ENCODE measurements at places on chromosomes 6 and 20. TPM values are rescaled to one million over a fixed set of nuclear protein-coding genes. Genes with fewer than 3 reads are reported as not detected.

The TP53TG5 gene
- 0.16 TPM for polyA plus RNA-seq

DNA sequence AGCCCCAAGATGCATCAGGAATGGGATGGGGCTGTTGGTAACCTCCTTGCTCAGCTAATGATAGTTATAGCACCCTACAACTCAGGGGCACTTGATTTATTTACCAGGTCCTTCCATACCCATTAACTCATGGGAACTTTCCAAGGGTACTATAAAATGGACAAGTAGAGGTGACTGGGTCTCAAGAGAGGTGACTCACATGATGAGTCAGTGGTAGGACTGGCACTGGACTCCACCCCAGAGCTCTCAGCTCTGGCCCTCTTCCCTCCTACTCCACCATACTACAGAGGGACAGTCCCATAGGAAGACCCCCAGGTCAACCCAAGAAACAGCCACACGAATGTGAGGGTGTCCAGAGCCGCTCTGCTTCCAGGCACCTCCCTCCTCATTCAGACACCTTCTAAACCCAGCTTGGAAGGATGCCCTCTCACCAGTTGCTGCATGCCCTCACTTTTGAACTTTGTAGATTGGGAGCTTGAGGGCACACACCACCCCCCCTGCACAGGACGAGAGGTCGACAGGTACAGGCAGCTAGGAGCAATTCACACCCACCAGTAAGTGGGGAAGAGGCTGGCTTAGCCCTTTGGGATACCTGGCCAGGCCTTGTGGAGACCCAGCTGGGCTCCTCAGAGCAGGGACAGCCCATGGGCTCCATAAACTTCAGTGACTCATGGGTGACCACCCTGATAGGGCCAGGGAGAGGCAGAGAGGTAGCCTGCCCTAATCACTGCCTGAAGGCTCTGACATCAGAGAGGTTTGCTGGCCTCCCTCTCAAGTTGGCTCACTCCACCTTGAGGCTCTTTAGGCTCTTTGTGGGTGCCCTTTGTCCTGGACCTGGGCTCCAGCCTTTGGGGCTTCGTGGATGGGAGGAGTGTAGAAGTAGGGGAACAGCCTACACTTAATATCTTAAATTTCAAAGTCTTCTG, 81.6 kb upstream of the MLN start:
- no peak overlapping the region for H3K27ac ChIP-seq
- H3K27me3 ChIP-seq = no peaks in the 10 kb centered on the region
- H3K4me3 ChIP-seq = no peak overlapping the region
- no peaks in the 10 kb centered on the region for H3K36me3 ChIP-seq
- peak; percentile 27 for DNase-seq

GRCh38 chr6:14985366-14985765, 260.5 kb upstream of the JARID2 start:
- H3K4me1 ChIP-seq = peaks cover 16% of the 10 kb centered on the region
- no peak overlapping the region for H3K4me3 ChIP-seq
- H3K36me3 ChIP-seq = no peaks in the 10 kb centered on the region
- no peaks in the 10 kb centered on the region for H3K27me3 ChIP-seq

The BPIFB4 gene
- not detected for polyA plus RNA-seq

GRCh38 chr20:32968478-32969241, 35.6 kb downstream of the SUN5 start:
- H3K27ac ChIP-seq = no peak overlapping the region
- DNase-seq = no peak
- H3K4me3 ChIP-seq = no peak overlapping the region
- H3K4me1 ChIP-seq = no peaks in the 10 kb centered on the region
- no peaks in the 10 kb centered on the region for H3K36me3 ChIP-seq

DNA sequence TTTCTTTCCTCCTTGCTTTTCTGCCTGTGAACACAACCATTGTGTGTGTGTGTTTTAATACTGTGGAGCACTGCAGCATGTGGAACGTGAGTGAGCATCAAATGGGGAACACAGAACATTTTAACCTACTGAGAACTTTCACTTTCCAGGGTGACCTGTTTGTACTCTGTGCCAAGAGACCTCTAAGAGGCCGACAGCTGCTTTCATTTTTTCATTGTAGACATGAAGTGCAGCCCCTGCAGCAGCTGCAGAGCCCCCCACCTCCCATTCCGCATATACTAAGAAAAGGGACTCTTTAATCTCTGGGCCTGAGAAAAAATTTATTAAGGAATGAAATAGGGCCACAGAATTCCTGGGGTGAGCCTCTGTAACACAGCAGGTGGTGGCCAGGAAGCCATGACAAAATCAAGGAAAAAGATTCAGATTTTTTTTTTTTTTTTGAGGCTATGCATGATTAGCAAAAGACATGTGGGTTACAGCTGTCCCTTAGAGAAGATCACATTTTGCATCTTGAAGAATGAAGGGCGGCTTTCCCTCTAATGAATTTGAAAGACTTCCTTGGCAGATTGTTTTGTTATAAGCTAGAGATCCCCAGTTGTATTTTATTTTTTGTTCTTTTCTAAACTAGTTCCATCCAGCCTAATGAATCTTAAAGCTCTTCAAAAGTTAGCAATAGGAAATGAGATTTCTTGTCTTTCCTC, 503.4 kb downstream of the CD109 start:
- H3K27me3 ChIP-seq = no peaks in the 10 kb centered on the region
- no peak overlapping the region for H3K27ac ChIP-seq
- no peak for DNase-seq
- no peaks in the 10 kb centered on the region for H3K4me1 ChIP-seq
- H3K4me3 ChIP-seq = no peak overlapping the region

- no peaks in the 10 kb centered on the region for H3K27me3 ChIP-seq
- H3K36me3 ChIP-seq = no peaks in the 10 kb centered on the region
- H3K4me3 ChIP-seq = no peak overlapping the region
- H3K27ac ChIP-seq = peak overlapping the region; percentile 23
- H3K4me1 ChIP-seq = peaks cover 37% of the 10 kb centered on the region
Observed at GRCh38 chr20:50381771-50382593, 128.2 kb upstream of the PTPN1 start.

The PHACTR3 gene
- not detected for polyA plus RNA-seq

- H3K4me1 ChIP-seq = no peaks in the 10 kb centered on the region
- no peak overlapping the region for H3K27ac ChIP-seq
- no peaks in the 10 kb centered on the region for H3K36me3 ChIP-seq
- H3K27me3 ChIP-seq = no peaks in the 10 kb centered on the region
Observed at GRCh38 chr20:8118039-8118438, 14.0 kb upstream of the PLCB1 start.

- H3K4me3 ChIP-seq = no peak overlapping the region
- no peaks in the 10 kb centered on the region for H3K36me3 ChIP-seq
- DNase-seq = peak; percentile 39
- H3K4me1 ChIP-seq = no peaks in the 10 kb centered on the region
- no peak overlapping the region for H3K27ac ChIP-seq
Observed at GRCh38 chr20:63089051-63089907, 82.5 kb upstream of the BHLHE23 start.

DNA sequence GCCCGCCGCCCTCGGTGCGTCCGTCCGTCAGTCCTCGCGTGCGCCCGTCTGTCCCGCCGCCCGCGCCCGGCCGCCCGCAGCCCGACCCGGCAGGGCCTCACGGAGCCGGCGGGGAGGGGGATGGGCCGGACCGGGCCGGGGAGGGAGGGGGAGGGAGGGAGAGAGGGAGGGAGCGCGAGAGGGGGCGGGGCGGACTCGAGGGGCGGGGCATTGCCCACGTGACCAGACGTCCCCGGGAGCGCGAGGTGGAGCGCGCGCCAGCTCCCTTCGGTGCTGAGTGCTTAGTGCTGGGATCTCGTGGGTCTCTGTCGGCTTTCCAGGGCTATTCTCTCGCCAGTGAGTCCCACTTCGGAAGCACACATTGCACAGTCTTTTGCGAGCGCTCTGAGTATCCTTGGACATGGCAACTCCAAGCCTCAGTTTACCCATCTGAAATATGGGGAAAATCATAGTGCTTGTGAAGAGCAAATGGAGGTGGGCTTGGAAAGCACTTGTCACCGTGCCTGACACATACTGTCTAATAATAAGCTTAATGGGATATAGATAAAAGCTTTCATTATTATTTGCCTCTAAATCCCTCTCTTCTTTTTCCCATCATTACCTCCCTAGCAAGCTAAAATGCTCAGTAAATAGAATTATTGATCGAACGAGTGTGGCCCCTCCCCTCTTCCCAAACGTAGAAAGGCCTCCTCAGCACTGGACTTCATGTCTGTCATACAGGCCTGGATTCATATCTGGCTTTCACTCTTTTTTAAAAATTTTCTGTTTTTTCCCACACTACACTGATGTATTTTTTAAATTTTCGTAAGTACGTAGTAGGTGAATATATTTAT, at the start of gene NCOA6:
Gene NCOA6 (minus strand): TSS at position 122 of the 833 bp plus-strand sequence. CDS start 43,296 bp downstream, outside the sequence.
- H3K27me3 ChIP-seq = no peaks in the 10 kb centered on the region
- no peaks in the 10 kb centered on the region for H3K36me3 ChIP-seq
- peaks cover 34% of the 10 kb centered on the region for H3K4me1 ChIP-seq
- H3K4me3 ChIP-seq = peak within 1 kb of the TSS; percentile 90

The ESR1 gene
- 0.42 TPM for polyA plus RNA-seq

DNA sequence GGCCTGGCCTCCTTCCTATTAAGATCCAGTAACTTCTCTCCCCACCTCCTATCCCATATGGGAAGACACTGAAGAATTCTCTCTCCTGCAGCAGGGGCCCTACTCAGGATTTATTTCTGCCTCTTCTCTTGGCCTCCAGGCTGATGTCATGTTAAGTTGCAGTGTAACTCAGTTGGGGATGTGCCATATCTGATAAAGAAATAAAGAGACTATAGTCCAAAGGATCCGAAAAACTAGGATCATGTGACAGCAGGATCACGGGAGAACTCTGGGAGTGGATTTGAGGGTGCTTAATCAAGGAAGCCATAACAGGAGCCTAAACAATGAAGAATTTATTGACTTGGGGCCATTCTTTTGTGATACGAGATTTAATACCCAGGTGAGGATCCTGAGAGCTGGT, 38.5 kb upstream of the TGM6 start:
- H3K4me1 ChIP-seq = no peaks in the 10 kb centered on the region
- no peak for DNase-seq
- H3K27ac ChIP-seq = no peak overlapping the region
- no peak overlapping the region for H3K4me3 ChIP-seq
- H3K36me3 ChIP-seq = no peaks in the 10 kb centered on the region
- H3K27me3 ChIP-seq = no peaks in the 10 kb centered on the region

The PDCD2 gene
- polyA plus RNA-seq = 112 TPM

GRCh38 chr20:4516876-4517275, 204.8 kb upstream of the PRND start:
- no peak for DNase-seq
- no peaks in the 10 kb centered on the region for H3K4me1 ChIP-seq
- H3K4me3 ChIP-seq = no peak overlapping the region
- H3K27ac ChIP-seq = no peak overlapping the region
- no peaks in the 10 kb centered on the region for H3K36me3 ChIP-seq

All from psoas muscle (tissue), 8 donors.